ENCODE measurements at places on chromosomes 13 and 19.
A peak's percentile ranks its signal among the peaks of the same experiment; 100 is the strongest.

- no peak for DNase-seq
Observed at GRCh38 chr13:80744147-80744914, 403.4 kb upstream of the SPRY2 start.

GRCh38 chr19:2443785-2444182 lies 13.0 kb downstream of the LMNB2 start:
- DNase-seq, result no peak

GRCh38 chr13:108915634-108916512 lies 286.5 kb downstream of the MYO16 start:
- DNase-seq, result peak; percentile 41

- DNase-seq, result no peak
Observed at GRCh38 chr19:32646556-32646955, 28.4 kb downstream of the ANKRD27 start.

DNA sequence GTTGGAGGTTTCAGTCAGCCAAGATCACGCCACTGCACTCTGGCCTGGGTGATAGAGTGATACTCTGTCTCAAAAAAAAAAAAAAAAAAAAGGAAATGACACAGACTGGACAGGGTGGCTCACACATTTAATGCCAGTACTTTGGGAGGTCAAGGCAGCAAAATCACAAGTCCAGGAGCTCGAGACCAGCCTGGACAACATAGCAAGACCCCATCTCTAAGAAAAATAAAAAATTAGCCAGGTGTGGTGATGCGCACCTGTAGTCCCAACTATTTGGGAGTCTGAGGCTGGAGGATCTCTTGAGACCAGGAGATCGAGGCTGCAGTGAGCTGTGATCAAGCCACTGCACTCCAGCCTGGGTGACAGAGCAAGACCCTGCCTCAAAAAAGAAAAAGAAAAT lies 22.6 kb upstream of the NAPA start:
- DNase-seq, result no peak

DNA sequence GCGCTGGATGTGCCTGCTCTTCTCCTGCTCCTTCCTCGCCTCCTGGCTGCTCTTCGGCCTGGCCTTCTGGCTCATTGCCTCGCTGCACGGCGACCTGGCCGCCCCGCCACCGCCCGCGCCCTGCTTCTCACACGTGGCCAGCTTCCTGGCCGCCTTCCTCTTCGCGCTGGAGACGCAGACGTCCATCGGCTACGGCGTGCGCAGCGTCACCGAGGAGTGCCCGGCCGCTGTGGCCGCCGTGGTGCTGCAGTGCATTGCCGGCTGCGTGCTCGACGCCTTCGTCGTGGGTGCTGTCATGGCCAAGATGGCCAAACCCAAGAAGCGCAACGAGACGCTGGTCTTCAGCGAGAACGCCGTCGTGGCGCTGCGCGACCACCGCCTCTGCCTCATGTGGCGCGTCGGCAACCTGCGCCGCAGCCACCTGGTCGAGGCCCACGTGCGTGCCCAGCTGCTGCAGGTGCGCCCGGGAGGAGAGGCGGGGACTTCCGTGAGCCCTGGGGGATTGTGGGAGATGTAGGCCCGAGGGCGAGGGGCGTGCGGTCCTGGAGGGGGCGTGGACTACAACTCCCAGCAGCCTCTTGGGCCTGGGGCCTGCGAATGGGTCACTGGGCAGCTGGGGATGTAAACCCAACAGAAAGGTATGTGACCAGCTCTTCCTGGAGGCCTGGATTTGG lies 6.7 kb downstream of the KCNJ14 start:
- no peak for DNase-seq

- peak; percentile 6 for DNase-seq
Observed at GRCh38 chr13:106532111-106532929, 3.1 kb downstream of the EFNB2 start.

GRCh38 chr13:109790942-109791605 lies 4.7 kb upstream of the IRS2 start:
- peak; percentile 28 for DNase-seq

DNA sequence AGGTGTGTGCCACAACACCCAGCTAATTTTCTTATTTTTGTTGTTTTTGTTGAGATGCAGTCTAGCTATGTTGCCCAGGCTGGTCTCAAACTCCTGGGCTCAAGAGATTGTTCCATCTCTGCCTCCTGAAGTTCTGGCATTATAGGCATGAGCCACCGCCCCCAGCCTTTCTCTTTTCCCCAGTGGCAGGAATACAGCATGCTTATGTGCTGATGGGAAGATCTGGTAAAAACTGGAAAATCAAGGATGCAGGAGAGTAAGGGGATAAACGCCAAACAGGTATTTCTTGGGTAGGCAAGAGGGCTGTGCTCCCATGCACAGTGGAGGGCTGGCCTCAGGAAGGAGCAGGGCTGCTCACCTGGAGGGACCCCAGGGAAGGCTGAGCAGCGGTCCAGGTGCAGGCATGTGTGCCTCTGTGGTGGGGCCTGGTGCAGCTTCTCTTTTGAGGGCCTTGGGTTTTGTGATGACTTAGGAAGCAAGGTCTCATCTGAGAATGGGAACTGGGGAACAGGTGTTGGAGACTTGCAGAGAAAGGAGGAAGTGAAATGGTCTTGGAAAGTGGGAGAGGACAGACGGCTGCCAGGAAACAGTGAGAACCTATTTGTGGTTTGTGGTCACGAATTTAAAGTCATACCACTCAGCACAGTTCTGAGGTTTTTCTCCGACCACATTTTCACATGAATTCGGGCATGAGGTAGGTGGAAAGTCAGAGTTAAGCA lies 106.5 kb downstream of the TEX26 start:
- no peak for DNase-seq

GRCh38 chr13:29707876-29708543 lies 112.5 kb upstream of the SLC7A1 start:
- no peak for DNase-seq

DNA sequence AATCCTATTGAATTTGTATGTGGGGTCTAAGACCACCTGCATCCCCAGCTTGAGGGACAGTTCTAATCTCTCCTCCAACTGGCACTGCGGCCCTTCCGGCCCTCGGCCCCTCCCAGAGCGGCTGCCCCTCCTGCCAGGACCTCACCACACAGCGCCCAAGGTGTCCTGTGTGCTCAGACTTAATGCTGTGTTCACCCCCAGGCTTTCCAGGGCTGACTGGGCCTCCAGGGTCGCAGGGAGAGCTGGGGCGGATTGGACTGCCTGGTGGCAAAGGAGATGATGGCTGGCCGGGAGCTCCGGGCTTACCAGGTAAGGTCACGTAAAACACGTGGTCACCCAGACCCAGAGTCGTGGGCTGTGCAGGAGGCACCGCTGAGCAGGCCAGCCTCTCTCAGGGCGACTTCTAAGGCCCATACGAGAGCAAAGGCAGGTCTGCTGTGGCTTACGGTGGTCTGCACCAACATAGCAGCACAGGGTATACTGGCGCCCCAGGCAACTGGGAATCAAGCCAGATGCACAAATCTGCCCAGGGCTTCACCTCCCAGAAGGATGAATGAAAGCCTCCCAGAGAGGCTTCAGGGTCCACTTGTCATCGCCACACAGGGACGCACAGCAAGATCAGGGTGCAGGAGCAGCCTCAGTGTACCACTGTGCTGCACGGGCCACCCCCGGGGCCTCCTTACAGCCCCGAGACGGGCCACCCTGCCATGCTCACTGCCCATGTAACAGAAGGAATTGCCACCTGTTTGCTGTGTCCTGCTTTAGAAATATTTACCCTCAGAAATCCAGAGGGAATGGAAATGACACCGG lies 69.4 kb downstream of the RAB20 start:
- no peak for DNase-seq

DNA sequence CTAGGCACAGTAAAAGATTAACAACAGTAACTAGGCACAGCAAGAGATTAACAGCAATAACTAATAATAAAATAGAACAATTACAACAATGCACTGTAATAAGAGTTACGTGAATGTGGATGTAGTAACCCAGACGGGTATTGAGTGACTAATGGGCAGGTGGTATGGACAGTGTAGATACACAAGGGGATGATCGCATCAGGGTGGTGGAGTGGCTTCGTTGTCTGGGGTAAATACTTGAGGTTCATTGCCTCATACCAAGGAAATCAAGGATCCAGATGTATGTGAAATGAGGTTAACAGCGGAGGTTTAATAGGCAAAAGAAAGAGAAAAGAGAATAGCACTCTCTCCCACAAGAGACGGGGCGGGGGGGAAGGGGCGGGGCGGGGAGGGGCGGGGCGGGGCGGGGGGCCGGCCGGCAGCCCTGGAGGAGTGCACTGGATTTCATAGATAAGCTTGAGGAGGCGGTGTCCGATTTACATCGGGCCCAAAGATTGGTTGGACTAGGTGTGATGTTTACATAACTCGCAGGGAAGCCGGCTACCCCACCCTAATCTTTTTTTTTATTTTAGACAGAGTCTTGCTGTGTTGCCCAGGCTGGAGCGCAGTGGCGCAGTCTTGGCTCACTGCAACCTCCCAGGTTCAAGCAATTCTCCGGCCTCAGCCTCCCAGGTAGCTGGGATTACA lies 106.3 kb downstream of the KCTD15 start:
- DNase-seq, result no peak

DNA sequence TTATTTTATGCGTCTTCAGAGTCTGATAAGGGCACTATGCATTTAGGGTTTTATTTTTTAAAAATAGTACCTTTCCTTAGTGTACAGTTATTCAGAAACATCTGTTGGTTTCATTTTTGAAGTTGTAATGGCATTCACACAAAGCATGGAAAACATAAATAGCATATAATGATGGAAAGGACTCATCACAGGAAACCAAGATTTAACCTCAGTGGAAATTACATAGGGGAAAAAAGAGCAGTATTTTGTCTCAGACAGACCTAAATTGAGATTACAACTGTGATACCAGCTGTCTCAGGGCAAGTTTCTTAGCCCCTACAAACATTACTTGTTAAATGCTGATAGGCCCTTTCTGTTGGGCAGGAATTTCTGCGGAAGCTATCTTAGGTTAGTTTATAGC lies 57.2 kb downstream of the NHLRC3 start:
- no peak for DNase-seq

DNA sequence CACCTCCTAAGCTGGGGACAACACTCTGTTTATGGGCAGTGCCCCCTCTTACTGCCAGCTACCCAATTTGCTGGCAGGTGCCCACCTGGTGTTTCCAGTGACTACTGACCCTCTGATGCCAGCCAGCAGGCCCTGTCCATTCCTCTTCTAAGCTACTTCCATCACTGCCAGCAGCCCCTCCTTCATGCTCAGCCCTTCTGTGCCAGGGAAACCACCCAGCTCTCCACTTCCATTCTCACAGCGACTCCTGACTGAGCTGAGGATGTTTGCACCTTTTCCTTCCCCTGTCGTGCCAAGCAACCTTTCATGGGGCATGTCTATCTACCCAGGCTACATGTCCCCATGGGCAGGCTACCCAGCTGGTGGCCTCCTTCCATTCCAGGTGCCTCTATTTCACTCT lies 24.0 kb upstream of the ZNF492 start:
- DNase-seq, result no peak

DNA sequence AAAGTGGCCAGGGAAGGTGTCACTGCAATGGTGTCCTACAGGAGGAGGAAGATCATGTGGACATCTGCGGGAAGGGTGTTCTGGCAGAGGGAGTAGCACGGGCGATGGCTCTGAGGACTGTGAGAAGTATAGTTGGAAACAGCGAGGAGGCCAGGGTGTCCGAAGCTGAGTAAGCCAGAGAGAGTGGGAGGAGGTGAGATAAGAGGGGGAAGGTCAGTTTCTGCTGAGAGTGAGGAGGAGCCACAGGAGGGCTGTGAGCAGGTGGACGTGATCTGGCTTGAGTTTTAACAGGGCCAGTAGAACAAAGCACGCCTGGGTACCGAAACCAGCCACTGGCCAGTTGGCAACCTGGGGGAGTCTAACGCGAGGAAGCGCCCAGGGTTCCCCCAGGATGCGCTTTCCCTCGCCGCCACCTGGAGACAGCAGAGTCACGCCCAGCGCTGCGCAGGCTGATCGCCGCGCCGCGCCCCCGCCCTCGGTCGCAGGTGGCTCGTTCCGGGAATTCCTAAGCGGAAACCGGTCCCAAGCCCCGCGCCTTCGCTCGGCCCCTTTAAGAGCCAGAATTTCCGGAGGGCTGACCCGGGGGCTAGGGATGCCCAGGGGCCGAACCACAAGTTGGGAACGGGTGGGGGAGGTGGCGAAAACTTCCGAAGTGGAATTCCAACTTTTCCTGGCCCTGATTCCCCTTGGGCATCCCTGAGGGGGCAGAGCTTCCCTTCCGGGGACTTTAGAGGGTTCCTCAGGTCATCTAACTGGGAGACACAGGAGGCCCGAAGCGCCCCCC lies 1.1 kb upstream of the LSR start:
- DNase-seq, result peak; percentile 96

- DNase-seq, result no peak
Observed at GRCh38 chr19:9018163-9018875, 8.1 kb upstream of the MUC16 start.

GRCh38 chr19:41225238-41226052 lies 6.4 kb downstream of the AXL start:
- DNase-seq, result peak; percentile 44

DNA sequence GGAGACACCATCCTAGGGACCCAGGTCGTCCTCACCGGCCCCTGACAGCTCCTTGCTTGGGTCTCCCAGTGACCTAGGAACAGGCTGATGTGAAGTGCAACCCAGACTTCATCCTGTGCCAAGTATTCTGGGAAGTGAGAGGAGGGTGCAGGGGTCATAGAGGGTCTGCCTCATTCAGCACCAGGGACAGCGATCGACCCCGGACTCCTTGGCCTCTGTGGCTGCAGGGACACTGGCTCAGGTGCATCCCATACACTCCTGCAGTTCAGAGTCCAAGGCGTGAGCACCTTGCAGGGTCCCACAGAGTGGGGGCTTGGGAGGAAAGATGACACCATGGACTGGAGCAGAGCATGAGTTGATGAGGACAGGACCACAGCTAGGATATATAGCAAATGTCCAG lies 10.0 kb upstream of the OR10H2 start:
- no peak for DNase-seq

- DNase-seq, result no peak
Observed at GRCh38 chr13:29878101-29878500, 27.7 kb upstream of the UBL3 start.

DNA sequence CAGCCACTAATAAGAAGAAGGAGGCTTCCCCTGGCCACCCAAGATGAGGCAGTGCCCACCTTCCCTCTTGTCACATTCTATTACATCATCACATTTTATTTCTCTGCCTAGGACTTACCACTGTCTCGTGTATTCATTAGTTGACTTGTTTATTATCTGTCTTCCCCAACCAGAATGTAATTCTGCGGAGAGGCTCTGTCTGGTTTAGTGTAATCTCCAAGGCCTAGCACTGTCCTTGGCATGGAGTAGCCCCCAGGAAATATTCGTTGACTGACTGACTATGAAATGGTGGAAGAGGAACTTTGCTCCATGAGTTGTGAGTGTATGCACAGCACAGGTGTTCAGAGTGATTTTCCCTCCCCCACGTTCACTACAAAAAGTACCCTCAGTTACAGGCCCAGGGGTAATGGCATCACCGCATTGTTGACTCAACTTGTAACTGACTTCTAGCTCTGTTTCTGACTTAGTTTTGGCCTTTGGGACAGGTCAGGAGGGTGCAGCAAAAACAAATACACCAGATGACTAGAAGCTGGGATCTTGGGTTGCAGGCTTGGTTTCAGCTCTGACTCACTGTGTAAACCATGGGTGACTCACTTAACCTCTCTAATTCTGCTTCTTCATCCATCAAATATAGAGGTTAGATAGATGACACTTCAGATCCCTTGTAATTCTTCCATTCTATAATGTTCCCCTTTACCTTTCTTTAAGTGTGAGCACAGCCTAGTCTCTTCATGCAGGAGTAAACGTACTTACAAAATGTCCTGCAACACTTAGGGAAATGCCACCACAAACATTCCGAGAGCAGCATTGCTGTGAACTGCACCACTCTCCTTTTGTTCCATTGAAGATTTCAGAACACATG lies 229.7 kb downstream of the KCNRG start:
- DNase-seq, result no peak

- no peak for DNase-seq
Observed at GRCh38 chr19:42427313-42427712, at the start of gene LIPE. Gene LIPE (minus strand): TSS chr19:42427388. CDS start chr19:42427149, 239 bp downstream.

GRCh38 chr13:109971456-109972090 lies 185.2 kb upstream of the IRS2 start:
- DNase-seq, result no peak

Measured in thyroid gland (tissue), 4 donors.